T-helper 17 cell (primary cell): ENCODE measurements at places on chromosomes 11 and 22.

- no peak for DNase-seq
Observed at GRCh38 chr11:36333897-36334296, 37.8 kb downstream of the PRR5L start.

DNA sequence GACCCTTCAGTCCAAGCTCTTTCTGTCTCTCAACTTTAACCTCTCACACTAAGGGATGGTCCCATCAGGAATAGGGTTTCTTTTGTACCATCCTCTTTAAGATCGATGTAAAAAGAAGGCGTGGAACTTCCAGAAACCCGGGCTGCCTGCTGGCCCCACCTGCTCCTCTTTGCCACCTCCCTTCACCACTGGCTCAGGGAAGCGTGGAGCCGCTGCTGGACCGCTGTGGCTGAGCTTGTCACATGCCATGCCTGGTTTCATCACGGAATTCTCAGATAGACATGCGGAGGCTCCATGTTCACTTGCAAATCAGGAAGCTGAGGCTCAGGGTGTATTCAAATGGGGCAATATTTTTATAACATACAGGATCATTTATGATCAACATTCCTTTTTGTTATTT, 399.7 kb downstream of the BRD1 start:
- no peak for DNase-seq

GRCh38 chr22:28855355-28856094, 27.8 kb upstream of the ZNRF3 start:
- DNase-seq: no peak

- no peak for DNase-seq
Observed at GRCh38 chr11:78465169-78465942, 47.7 kb upstream of the GAB2 start.

- DNase-seq: no peak
Observed at GRCh38 chr11:2550606-2550970, 105.8 kb downstream of the KCNQ1 start.

DNA sequence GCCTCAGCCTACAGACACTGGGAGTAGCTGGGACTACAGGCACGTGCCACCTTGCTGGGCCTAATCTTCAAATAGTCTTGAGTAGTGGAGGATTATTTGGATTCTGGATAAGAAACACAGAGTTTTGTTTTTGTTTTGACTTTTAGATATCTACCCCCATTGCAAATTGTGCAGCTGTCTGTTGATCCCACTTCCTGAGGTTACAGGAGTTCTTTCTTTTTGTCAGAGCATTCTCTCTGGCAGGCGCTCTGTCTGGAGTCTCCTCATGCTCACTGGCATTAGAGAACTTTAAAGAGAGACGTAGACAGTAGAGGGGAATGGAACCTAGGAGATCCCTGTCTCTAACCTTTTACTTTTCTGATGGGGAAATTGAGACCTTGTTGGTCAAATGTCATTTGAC, 7.8 kb upstream of the ADAMTS8 start:
- DNase-seq: no peak

GRCh38 chr11:62909107-62909894, 11.9 kb downstream of the CHRM1 start:
- DNase-seq: no peak

DNA sequence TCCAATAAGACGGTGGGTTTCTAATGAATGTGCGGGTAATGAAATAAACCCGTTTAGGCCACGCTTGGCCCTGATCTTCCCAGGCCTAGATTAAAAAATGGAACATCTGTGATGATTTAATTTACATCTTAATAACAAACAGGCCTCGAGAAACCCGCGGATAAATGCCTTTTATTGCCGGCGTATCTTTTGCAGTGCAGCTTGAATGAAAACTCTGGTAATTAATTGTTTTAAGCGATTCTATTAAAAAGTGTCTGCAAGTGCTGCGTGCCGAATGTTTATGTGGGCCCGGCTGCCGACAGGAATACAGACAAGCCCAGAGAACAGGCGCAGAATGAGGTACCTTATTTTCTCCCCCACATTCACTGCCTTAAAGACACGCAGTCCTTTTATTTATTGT, 420.7 kb downstream of the MN1 start:
- DNase-seq: no peak

- DNase-seq: no peak
Observed at GRCh38 chr22:28589102-28589750, 90.4 kb downstream of the TTC28 start.

DNA sequence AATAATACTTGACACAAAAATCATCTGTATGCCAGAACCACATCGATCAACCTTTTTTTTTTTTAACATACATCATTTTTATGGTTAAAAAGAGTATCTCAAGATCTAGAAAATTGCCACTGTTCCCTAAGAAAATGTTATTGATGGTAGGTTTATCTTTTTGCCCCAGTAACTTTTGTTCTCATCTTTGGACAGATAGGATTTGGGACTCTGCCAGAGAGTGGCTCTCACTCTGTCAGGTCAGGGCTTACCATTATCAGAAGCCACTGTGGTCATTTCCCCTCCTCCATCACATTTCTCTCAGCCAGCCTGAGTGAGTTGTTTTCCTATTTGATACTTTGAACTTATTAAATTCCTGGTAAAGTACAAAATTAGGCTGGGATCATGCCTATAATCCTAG, 47.9 kb upstream of the YWHAH start:
- DNase-seq: no peak

- DNase-seq: no peak
Observed at GRCh38 chr11:128913806-128914205, 22.6 kb downstream of the KCNJ5 start.

DNA sequence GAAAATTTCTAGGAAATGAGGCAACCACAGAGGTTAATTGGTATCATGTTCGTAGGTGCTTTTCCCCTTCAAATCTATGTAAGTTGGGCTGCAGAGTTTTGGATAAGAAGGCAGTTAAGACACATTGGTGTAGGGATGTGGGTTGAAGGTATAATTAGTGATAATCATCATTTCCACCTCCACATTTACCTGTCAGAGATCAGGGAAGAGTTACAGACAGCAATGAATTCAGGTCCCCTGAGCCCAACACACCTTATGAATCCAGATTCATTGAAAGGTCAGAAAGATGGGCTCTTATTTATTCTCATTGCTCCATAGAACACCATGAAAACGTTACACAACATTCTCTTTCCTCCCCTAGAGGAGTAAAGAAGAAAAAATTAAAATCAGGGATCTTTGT, 308.7 kb downstream of the C11orf87 start:
- DNase-seq: no peak

- no peak for DNase-seq
Observed at GRCh38 chr22:23530106-23530505, 50.0 kb downstream of the IGLL1 start.

- DNase-seq: no peak
Observed at GRCh38 chr22:35792506-35792905, 74.8 kb downstream of the APOL5 start.

DNA sequence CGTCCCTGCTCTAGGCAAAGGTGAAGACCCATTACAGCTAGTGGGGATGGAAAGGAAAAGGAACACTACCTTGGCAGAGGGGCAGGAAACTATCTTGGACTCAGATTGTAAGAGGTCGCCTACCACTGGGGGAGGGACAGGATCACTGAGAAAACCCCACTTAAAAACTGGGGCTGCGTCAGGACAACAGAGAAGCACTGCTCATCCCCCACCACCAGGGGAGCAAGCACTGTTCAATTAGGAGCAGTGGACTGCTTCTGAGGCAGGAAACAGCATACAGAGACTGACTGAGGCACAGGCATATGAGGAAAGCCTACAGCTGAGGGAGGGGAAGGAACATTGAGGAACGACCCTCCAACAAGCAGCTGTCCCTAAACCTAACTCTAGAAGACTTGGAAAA, 20.8 kb upstream of the DLAT start:
- DNase-seq: no peak

GRCh38 chr11:121576531-121576930, 123.8 kb upstream of the SORL1-AS1 start:
- no peak for DNase-seq

DNA sequence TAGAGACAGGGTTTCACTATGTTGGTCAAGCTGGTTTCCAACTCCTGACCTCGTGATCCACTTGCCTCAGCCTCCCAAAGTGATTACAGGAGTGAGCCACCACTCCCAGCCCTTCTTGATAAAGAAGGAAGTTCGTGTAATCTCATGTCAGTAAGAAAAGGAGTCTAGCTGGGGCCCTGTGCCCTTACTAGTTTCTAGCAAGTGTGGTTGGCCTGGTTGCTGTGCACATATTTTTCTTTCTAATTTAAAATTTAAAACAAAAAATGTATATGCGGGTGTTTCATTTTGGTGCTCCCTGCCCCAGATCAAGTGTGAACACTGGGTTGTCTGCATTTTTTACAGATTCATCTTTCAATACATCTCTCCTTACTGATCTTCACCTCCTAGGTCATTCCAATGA, 770.8 kb upstream of the TENM4 start:
- DNase-seq: no peak

- no peak for DNase-seq
Observed at GRCh38 chr11:66603072-66603471, 10.1 kb downstream of the CCS start.

DNA sequence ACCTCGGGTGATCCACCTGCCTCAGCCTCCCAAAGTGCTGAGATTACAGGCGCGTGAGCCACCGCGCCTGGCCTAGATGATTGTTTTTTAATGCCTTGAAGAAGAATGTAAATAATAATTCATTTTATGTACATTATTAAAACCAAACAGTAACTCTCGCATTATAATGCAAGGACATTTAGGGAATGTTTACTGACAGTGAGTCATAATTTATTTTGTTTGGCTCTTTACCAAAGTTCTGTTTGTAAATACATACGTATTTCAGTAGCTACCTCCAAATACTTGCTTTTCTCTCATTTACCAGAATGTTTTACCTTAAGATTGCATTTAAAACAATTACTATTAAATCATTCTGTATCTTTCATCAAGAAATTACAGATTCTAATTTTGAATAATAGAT, 3.0 kb downstream of the RAB39A start:
- no peak for DNase-seq

GRCh38 chr11:9626496-9627394, 37.1 kb upstream of the SWAP70 start:
- no peak for DNase-seq

DNA sequence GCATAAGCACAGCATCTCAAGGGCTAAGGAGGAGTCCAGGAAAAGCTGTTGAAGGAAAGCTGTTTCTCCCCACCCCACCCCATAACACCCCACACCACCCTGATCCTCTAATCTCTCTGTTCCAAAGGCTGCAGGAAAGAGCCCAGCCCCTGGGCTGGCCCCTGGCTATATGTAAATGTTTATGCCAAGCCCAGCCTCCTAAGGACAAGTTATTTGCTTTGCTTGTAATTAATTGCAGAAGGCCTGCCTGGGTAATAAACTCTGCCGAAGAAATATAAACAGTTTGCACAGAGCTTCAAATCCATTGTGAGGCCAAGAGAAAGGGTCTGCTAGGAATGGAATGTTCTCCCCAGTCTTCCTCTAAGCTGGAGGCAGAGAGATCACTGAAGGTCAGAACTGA, 21.2 kb downstream of the ARRB1 start:
- no peak for DNase-seq

DNA sequence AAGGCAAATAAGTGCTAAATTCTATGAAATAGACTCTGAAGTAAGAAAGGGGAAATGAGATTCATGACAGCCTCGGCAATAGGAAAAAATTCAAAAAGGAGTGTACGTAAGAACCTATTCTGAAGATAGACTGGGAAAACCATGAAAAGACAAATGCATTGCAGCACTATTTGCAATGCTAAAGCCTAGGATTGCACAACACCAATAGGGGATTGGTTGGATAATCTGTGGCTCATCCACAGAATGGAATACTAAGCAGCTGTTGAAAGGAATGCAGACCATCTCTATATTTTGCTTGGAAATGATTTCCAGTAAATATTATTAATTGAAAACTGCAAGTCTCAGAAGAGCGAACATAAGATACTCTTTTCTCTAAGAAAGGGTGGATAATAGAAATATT, 91.7 kb upstream of the CLMP start:
- DNase-seq: no peak

DNA sequence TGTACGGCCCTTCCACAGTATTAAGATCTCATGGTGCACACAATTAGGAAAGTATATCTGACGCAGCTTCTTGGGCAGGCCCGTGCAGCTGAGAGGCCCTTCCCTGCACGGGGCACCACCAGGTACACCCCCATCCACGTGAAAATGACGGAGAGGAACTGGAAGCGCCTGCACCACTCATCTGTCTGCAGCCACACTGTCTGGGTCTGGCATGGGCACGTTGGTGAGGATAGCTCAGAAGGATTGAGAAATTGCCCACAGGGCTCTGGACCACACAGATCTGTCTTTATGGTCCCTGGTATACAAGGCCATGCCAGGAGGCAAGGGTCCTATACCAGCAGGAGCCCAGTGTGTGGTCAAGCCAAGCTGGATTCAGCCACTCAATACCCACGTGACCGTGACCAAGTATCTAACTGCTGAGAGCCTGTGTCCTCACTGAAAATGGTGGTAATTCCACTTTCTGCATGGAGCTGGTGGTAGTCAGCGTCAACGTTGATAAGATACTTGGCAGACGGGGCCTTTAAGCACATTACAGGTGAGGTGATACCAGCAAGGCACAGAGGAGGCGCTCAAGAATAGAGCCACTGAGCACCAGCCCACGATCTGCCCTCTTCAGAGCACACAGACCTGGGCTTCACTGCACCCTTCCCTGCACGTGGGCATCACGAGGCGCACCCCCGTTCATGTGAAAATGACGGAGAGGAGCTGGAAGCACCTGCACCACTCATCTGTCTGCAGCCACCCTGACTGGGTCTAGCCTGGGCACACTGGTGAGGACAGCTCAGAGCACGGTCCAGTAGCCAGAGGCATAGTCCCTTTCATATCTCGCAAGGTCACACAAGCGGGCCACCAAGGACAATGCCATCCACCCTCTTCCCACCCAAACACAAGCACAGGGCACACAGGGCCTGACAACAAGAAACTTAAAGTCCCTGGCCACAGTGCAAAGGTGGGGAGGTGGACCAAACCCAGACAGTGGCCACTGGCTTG, 28.4 kb downstream of the SHANK2 start:
- DNase-seq: no peak

DNA sequence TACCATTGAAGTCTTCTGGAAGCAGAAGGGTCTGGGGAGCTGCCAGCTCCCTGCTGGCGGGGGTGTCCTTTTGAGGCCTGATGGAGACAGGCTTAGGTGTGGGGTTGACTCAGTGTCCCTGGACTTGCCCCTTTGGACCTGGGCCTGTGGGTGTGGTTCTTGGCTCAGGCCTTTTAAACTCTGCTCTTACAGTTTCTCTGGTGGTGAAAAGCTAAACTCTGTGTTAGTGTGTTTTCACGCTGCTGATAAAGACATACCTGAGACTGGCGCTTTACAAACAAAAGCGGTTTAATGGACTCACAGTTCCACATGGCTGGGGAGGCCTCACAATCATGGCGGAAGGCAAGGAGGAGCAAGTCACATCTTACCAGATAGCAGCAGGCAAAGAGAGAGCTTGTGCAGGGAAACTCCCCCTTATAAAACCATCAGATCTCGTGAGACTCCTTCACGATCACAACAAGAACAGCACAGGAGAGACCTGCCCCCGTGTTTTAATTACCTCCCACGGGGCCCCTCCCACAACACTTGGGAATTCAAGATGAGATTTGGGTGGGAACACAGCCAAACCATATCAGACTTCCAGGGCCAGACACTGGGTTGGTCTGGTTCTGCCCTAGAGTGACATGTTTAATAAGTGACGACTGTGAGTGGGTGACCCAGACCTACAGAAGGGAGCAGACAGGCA, 26.5 kb downstream of the GRAMD4 start:
- DNase-seq: no peak

- no peak for DNase-seq
Observed at GRCh38 chr22:16933291-16934282, 74.4 kb downstream of the GAB4 start.

- DNase-seq: no peak
Observed at GRCh38 chr11:127118811-127119210, 118.2 kb upstream of the KIRREL3 start.

GRCh38 chr11:34987617-34988016, 71.2 kb downstream of the PDHX start:
- DNase-seq: no peak
